H9 (cell line): ENCODE measurements at places on chromosomes 12 and 14.

DNA sequence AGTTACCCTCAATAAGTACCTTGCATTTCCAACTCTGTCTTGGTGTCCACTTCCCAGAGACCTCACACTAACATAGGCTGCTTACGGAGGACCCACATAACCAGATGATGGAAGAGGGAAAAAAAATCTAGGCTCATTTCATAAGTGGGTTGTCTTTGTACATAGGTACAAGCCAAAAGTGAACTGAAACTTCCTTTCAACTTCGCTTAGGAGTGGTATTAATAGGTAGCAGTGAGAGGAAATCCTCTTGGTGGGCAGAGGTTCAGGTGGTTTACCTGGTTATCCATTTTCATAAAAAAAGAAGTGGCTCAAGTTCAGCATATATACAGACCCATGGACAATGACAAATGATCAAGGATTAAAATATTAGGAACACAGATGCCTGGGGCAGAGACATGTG, 35.8 kb upstream of the RNU6-7 start:
- no peak for DNase-seq
- no peaks in the 10 kb centered on the region for H3K27me3 ChIP-seq
- no peaks in the 10 kb centered on the region for H3K4me1 ChIP-seq
- no peak overlapping the region for H3K27ac ChIP-seq
- H3K4me3 ChIP-seq: no peak overlapping the region

DNA sequence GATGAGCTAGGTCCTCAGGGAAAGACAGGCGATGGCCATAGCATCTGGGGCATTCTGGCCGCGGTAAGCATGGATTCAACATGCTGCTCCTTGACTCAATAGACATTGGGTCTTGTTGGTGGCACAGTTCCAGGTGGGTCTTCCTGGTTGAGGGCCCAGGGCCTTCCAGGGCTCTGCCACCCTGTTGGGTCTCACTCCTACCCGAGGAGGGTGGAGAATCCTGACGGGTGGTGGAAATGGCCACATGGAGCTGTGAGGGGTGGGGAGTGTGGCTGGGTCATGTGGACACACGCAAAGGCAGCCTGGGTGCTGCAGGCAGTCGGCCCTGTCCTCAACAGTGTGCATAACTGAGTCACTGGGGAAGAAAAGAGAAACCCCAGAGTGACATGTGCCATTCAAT, 148.1 kb downstream of the KIF26A start:
- H3K36me3 ChIP-seq: no peaks in the 10 kb centered on the region
- no peak for DNase-seq
- no peak overlapping the region for H3K27ac ChIP-seq
- no peak overlapping the region for H3K4me3 ChIP-seq
- no peaks in the 10 kb centered on the region for H3K27me3 ChIP-seq

- no peak overlapping the region for H3K4me3 ChIP-seq
- no peak for DNase-seq
- no peaks in the 10 kb centered on the region for H3K27me3 ChIP-seq
- no peaks in the 10 kb centered on the region for H3K36me3 ChIP-seq
- no peak overlapping the region for H3K27ac ChIP-seq
- H3K4me1 ChIP-seq: peaks cover 6% of the 10 kb centered on the region; the same call in 1 of the 2 replicates
Measured at GRCh38 chr12:97800561-97800960, 338.0 kb downstream of the RMST start.

DNA sequence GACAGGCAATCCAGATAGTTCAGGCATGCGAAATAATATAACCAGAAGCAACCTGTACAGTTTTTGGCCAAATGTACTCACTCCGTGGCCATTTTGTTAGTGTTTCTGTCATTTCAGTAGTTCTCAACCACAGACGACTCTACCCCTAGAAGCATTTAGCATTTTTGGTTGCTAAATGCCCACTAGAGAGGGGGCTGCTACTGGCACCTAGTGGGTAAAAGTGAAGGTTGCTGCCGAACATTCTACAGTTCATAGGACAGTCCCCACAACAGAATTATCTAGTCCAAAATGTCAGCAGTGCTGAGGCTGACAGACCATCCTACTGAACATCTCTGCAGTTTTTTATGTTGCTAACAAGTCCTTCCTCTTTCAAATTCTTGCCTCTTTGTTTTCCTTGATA, 107.4 kb downstream of the TSHR start:
- DNase-seq: peak; percentile 44
- H3K27me3 ChIP-seq: no peaks in the 10 kb centered on the region
- H3K36me3 ChIP-seq: no peaks in the 10 kb centered on the region
- H3K4me3 ChIP-seq: no peak overlapping the region
- no peaks in the 10 kb centered on the region for H3K4me1 ChIP-seq
- no peak overlapping the region for H3K27ac ChIP-seq

DNA sequence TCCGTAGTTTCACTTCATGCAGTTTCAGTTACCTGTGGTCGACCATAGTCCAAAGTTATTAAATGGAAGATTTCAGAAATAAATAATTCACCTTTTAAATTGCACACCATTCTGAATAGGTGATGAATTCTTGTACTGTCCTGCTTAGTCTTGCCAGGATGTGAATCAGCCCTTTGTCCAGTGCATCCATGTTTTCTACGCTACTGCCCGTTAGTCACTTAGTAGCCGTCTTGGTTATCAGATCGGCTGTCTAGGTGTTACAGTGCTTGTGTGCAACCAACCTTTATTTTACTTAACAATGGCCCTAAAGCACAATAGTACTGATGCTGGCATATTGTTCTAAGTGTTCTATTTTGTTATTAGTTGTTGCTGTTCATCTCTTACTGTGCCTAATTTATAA, 146.7 kb downstream of the ACSS3 start:
- H3K36me3 ChIP-seq: no peaks in the 10 kb centered on the region
- H3K4me3 ChIP-seq: no peak overlapping the region
- H3K27me3 ChIP-seq: no peaks in the 10 kb centered on the region

GRCh38 chr12:132366341-132366861, 37.0 kb upstream of the GALNT9 start:
- H3K4me1 ChIP-seq: no peaks in the 10 kb centered on the region
- H3K36me3 ChIP-seq: no peaks in the 10 kb centered on the region; the same call in 1 of the 3 replicates
- no peak overlapping the region for H3K4me3 ChIP-seq
- DNase-seq: no peak
- H3K27me3 ChIP-seq: peaks cover 12% of the 10 kb centered on the region
- no peak overlapping the region for H3K27ac ChIP-seq

DNA sequence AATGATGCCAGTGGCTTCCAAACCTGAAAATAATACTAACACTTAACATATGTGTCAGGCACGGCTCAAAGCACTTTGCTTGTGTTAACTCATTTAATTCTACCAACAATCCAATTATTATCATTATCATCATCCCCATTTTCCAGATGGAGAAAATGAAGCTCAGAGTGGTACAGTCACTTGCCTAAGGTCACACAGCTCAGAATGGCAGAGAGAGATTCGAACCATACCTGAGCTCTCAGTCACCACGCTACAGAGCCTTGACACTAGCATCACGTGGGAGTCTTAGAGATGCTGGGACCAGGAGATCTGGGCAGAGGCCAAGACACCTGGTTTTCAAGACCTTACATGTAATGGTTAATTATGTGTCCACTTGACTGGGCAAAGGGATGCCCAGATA, 34.2 kb downstream of the DHX37 start:
- H3K4me3 ChIP-seq: no peak overlapping the region
- H3K27ac ChIP-seq: no peak overlapping the region
- H3K27me3 ChIP-seq: no peaks in the 10 kb centered on the region
- no peak for DNase-seq
- H3K36me3 ChIP-seq: peaks cover 67% of the 10 kb centered on the region
- no peaks in the 10 kb centered on the region for H3K4me1 ChIP-seq

GRCh38 chr12:74584483-74585062, 46.9 kb downstream of the ATXN7L3B start:
- no peaks in the 10 kb centered on the region for H3K36me3 ChIP-seq
- no peak overlapping the region for H3K4me3 ChIP-seq
- H3K27ac ChIP-seq: no peak overlapping the region
- DNase-seq: no peak

DNA sequence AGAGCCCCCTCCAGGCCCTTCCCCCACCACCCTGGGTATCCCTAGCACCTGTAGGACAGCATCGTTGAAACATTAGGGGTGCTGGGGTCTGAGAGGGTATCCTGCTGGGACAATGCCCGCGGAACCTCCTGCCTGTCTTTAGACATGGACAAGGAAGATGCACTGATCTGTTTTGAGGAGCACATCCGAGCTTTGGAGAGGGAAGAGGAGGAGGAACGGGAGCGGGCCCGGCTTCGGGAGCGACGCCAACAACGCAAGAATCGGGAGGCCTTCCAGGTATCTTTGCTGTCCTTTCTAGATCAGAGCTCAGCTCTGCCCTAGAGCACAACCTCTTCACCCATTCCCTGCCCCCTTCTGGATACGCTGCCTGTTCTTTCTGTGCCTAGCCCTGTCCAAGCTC, 13.2 kb downstream of the PRPF40B start:
- no peaks in the 10 kb centered on the region for H3K27me3 ChIP-seq
- H3K4me1 ChIP-seq: peaks cover 5% of the 10 kb centered on the region; the same call in 1 of the 2 replicates
- peak; percentile 29 for DNase-seq
- H3K4me3 ChIP-seq: no peak overlapping the region

GRCh38 chr14:22839159-22839779, 2.9 kb downstream of the MMP14 start:
- H3K4me1 ChIP-seq: peaks cover 9% of the 10 kb centered on the region; the same call in 1 of the 2 replicates
- H3K27me3 ChIP-seq: no peaks in the 10 kb centered on the region
- no peak overlapping the region for H3K27ac ChIP-seq
- H3K4me3 ChIP-seq: peak overlapping the region; percentile 99

DNA sequence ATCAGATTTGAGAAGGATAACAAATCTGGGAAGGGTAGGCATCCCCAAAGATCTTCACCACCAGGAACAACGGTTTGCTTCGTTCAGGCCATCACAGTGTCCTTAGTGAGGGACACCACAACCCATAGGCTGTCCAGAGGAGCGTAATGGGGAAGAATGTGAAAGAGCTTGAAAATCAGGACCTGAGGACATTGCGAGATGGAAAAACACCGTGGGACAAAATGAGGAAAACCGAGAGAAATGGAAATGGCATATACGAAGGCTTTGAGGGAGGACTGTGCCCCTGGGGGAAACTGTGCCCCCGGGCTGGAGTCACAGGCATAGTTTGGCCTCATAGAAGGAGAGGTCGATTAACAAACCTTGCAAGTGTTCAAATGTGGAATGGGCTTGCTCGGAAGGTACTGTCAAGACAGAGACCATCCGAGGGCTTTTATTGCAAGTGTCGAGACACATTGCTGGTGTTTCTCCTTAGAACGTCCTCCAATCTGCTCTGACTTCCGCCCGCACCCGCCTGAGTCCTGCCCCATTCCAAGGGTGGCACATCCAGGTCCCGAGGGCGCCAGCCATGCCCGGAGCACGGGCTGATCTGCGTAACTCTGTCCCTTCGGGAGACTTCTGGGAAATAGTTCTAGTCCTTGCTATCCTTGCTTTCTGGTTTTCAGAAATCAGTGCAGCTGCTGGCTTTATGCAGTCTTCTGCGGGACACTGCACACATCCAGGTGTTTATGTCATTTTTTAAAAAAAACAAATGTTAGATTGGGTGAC, 885 bp upstream of the PALS1 start:
- peak overlapping the region; percentile 11 for H3K27ac ChIP-seq
- peaks cover 3% of the 10 kb centered on the region; the same call in 1 of the 2 replicates for H3K27me3 ChIP-seq
- H3K36me3 ChIP-seq: peaks cover 3% of the 10 kb centered on the region; the same call in 2 of the 3 replicates
- DNase-seq: peak; percentile 42
- peak overlapping the region; percentile 90 for H3K4me3 ChIP-seq

DNA sequence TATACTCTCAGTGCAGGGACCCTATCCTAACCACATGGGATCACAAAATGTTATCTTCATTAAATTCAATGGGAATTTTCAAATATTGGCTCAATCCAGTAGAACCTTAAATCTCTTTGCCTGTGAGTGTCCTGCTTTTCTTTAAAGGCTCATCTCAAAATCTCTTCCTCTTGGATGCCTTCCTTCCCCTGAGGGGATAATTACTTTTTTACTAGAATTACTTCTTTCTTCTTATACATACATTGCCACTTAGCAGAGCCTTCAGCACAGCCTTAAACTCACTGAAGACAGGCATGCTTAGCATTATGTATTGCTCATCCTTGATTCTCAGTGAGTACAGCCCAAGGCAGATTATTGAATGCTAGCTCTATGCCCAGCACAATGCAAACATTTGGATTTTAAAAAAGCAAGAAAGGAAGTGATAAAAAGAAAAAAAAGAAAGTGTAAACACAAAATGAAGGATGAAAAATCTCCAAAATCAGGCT, 1918.0 kb upstream of the FLRT2 start:
- H3K4me1 ChIP-seq: no peaks in the 10 kb centered on the region
- H3K27me3 ChIP-seq: no peaks in the 10 kb centered on the region
- H3K36me3 ChIP-seq: no peaks in the 10 kb centered on the region
- H3K27ac ChIP-seq: no peak overlapping the region
- no peak for DNase-seq

DNA sequence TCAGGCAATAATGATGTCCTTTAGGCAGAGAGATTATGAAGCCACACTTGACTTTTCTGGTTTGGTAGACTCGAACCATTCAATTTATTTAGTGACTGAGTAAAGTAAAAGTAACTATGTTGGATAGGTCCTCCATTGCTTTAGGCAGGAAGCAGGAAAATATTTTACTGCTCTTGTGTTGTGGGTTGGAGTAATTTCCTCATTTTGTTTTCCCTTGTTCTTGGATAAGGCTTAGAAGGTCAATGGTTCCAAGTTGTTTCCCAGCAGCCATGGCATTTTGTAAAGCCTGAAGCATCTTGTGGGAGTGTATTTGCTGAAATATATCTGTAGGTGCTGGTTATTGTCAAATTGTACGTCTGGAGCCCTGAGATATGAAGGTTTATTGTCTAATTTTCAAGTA, 161.2 kb upstream of the SLC38A2 start:
- H3K4me3 ChIP-seq: no peak overlapping the region
- H3K27ac ChIP-seq: no peak overlapping the region
- H3K4me1 ChIP-seq: no peaks in the 10 kb centered on the region
- H3K27me3 ChIP-seq: no peaks in the 10 kb centered on the region
- DNase-seq: no peak
- H3K36me3 ChIP-seq: no peaks in the 10 kb centered on the region

GRCh38 chr12:26848156-26848825, 15.3 kb upstream of the ITPR2 start:
- no peaks in the 10 kb centered on the region for H3K4me1 ChIP-seq
- no peak overlapping the region for H3K4me3 ChIP-seq
- no peaks in the 10 kb centered on the region for H3K36me3 ChIP-seq
- H3K27ac ChIP-seq: no peak overlapping the region

DNA sequence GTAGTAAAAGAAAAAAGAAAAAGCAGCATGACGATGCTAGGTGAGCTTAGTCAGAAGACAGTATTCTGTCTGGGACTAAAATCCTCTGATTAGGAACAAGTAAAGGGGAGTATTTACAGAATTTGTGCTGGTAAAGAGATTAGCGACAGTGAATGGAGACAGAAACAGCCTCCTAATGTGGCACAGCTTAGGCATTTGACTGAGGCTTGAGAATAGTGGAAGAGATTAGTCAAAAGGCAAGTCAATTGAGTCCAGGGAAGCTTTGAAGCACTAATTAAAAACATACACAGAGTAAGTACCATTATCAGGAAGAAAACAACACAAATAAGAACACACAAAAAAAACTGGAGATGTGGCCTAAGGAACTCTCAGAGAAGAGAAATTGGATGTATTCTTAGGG, 131.9 kb upstream of the CLEC14A start:
- no peaks in the 10 kb centered on the region for H3K36me3 ChIP-seq
- no peak for DNase-seq
- no peak overlapping the region for H3K27ac ChIP-seq
- no peaks in the 10 kb centered on the region for H3K27me3 ChIP-seq
- H3K4me3 ChIP-seq: no peak overlapping the region
